ENCODE measurements at places on chromosomes 13 and 19. TPM values are rescaled to one million over a fixed set of nuclear protein-coding genes. Genes with fewer than 3 reads are reported as not detected.
A peak's percentile ranks its signal among the peaks of the same experiment; 100 is the strongest.

DNA sequence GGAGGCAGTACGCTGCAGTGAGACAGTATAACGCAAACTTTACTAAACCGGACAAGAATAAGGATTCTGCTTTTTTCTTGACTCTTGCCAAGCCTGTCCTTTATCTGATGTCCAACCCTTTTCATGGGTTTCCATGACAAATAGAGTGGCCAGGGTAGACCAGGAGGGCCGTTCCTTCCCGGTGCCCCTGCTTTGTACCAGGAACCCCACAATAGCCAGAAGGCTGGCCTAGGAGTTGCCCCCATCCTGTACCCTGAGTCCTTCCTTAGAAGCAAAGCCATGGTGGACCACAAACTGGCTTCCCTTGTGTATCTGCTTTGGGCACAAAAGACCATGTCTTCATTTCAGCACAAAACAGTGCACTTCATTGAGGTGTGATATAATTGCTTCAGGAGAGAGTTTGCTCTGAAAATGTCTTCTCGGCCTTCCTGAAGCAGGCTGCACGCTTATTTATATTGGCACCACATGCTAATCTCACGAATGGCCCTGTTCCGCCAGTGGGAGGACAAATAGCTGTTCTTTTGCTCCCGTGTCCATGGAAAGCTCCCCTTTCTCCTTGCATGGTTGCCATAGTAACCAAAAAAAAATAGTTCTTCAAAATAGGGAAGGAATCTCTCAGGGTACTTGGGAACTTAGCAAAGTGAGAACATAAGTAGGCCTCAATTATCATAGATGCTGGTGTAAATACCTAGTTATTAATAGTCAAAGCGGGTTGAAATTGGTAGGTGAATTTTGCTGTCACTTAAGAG is 222.1 kb downstream of the ZIC5 start:
- no peak overlapping the region for H3K27ac ChIP-seq
- H3K27me3 ChIP-seq, result peaks cover 9% of the 10 kb centered on the region
- H3K36me3 ChIP-seq, result no peaks in the 10 kb centered on the region
- no peaks in the 10 kb centered on the region for H3K4me1 ChIP-seq

- H3K27ac ChIP-seq, result peak overlapping the region; percentile 89
- peak overlapping the region; percentile 78 for H3K4me3 ChIP-seq
- peak; percentile 80 for DNase-seq
- H3K4me1 ChIP-seq, result peaks cover 42% of the 10 kb centered on the region
- H3K36me3 ChIP-seq, result peaks cover 7% of the 10 kb centered on the region
Measured at GRCh38 chr19:28393574-28394336, 819.2 kb downstream of the UQCRFS1 start.

- no peak overlapping the region for H3K4me3 ChIP-seq
- no peak overlapping the region for H3K27ac ChIP-seq
- no peaks in the 10 kb centered on the region for H3K36me3 ChIP-seq
- H3K4me1 ChIP-seq, result peaks cover 2% of the 10 kb centered on the region
- DNase-seq, result no peak
Measured at GRCh38 chr13:23922005-23922932, 25.0 kb upstream of the C1QTNF9B start.

GRCh38 chr19:46451352-46451751 is 20.0 kb downstream of the PNMA8A start:
- peaks cover 18% of the 10 kb centered on the region for H3K27me3 ChIP-seq
- no peak overlapping the region for H3K4me3 ChIP-seq
- no peaks in the 10 kb centered on the region for H3K4me1 ChIP-seq
- DNase-seq, result no peak
- no peak overlapping the region for H3K27ac ChIP-seq
- H3K36me3 ChIP-seq, result no peaks in the 10 kb centered on the region

DNA sequence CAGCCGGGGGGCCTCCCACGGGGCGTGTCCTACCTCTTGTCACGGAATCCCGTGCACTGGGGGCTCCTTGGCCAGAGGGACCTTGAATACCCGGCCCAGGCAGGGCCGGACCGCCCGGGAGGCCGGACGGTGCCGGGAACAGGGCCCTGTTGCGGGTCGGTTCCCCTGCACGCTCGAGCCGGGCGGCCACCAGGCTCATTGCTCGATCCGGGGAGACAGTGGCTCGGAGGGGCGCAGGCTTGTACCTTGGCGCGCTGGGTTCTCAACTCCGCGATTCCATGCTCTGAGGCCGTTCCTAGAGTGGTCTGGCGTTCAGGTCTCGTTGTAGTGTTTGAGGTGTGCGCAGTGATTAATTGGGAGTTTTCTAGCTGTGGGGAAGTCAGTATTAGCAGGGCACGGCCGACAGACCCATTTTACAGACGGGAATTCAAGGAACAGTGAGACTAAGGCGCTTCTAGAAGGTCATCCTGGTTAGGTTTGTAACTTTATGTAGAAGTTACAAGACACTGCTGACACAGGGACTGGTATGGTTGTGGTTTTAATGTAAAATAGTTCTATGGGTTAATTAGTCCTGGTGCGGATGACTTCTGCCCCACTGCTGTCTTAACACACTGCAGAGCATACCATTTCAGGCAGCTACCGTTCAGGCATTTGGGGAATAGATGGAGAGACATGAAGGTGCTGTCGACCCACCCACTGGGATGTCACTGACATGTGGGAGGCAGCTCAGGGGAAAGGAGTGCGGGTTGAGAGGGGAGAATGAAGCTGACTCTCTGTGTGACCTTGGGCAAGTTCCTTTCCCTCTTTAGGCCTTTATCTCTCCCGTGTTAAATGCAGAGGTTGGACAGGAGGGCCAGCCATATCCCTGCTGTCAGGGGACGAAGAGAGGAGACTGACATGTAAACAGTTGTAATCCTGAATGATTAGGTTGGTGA is 592 bp downstream of the CLPTM1 start:
- peak overlapping the region; percentile 95 for H3K4me3 ChIP-seq
- H3K27me3 ChIP-seq, result no peaks in the 10 kb centered on the region
- peaks cover 9% of the 10 kb centered on the region for H3K36me3 ChIP-seq
- peak overlapping the region; percentile 82 for H3K27ac ChIP-seq
- H3K4me1 ChIP-seq, result peaks cover 36% of the 10 kb centered on the region

DNA sequence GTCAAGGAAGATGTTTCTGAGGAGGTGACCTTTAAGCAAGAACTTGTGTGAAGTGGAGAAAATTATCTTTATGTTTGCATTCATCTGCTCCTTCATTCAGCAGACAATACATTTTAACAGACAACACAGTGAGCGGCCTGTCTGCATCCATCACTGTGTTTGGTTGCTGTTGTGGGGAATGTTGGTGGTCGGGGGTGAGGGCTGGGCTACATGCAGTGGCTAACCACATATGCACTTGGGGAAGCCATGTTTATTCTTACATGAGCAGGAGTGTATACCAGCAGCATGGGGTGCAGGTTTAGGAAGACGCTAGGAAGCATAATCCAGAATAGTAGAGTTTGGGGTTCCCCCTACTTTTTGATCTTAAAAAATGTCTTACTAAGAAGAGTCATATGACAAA is 66.4 kb downstream of the DHRS12 start:
- peak overlapping the region; percentile 41 for H3K4me3 ChIP-seq
- DNase-seq, result peak; percentile 65
- H3K27me3 ChIP-seq, result no peaks in the 10 kb centered on the region
- H3K36me3 ChIP-seq, result peaks cover 28% of the 10 kb centered on the region
- peak overlapping the region; percentile 86 for H3K27ac ChIP-seq

- DNase-seq, result no peak
- no peaks in the 10 kb centered on the region for H3K36me3 ChIP-seq
- H3K4me3 ChIP-seq, result no peak overlapping the region
- no peak overlapping the region for H3K27ac ChIP-seq
Measured at GRCh38 chr19:367561-367960, 23.0 kb upstream of the MIER2 start.

DNA sequence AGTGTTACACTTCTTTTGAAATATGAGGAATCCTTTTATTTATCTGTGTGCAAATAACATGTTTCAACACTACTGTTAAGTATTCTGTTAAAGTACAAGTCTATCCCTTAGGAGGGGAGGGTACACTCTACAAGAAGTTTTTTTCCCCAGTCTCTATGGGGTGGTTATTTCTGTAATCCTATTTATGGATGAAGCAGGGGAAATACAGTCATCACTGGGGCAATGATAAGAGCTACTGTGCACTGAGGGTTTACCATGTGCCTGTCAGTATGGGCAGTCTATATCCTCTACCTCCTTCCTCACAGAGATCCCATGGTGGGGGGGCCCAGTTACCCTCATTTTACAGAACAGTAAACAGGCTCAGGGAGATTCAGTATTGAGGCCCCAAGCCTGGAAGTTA is 16.6 kb upstream of the TRIM13 start:
- peaks cover 24% of the 10 kb centered on the region for H3K36me3 ChIP-seq
- no peak overlapping the region for H3K4me3 ChIP-seq
- peaks cover 6% of the 10 kb centered on the region for H3K4me1 ChIP-seq

DNA sequence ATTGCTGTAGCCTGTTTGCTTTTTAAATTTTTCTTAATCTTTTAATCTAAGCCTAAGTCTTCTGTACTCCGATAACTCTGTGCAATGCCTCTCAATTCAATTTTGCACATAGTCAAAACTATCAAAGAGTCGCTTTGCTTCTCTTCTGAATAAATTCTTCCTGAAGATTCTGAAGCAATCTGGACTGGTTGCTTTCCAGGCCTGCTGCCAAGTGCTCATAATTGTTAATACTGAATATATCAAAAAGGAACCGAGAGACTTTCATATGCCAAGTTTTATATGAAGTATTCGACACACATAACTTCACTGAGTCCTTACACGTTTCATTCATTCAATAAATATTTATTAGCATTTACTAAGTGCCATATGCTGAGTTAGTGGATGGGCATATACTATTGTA is 91.3 kb downstream of the EDNRB start:
- H3K36me3 ChIP-seq, result no peaks in the 10 kb centered on the region
- DNase-seq, result no peak
- no peak overlapping the region for H3K4me3 ChIP-seq
- no peaks in the 10 kb centered on the region for H3K4me1 ChIP-seq

GRCh38 chr13:89748716-89749115 is 1598.8 kb upstream of the MIR17HG start:
- H3K4me3 ChIP-seq, result no peak overlapping the region
- DNase-seq, result no peak
- no peaks in the 10 kb centered on the region for H3K4me1 ChIP-seq
- no peaks in the 10 kb centered on the region for H3K27me3 ChIP-seq

- H3K4me3 ChIP-seq, result peak overlapping the region; percentile 54
- peaks cover 62% of the 10 kb centered on the region for H3K4me1 ChIP-seq
- peak overlapping the region; percentile 17 for H3K27ac ChIP-seq
- no peaks in the 10 kb centered on the region for H3K27me3 ChIP-seq
Measured at GRCh38 chr13:25874907-25875306, 176.9 kb downstream of the SHISA2 start.

- H3K4me3 ChIP-seq, result no peak overlapping the region
- H3K27me3 ChIP-seq, result peaks cover 11% of the 10 kb centered on the region
- H3K4me1 ChIP-seq, result peaks cover 2% of the 10 kb centered on the region
- H3K27ac ChIP-seq, result no peak overlapping the region
- no peak for DNase-seq
- H3K36me3 ChIP-seq, result no peaks in the 10 kb centered on the region
Measured at GRCh38 chr13:76860706-76861105, 25.5 kb downstream of the KCTD12 start.

KRTDAP gene
- total RNA-seq, result not detected

ZNF667 gene
- not detected for total RNA-seq

Data from activated CD4-positive, alpha-beta T cell treated with anti-CD3 and anti-CD28 coated beads, Interleukin-2, amount 10 ng/mL, durations not matched to agents 24 days and 14 days (primary cell).